Psoas muscle (tissue), 8 donors: ENCODE measurements at places on chromosomes 1 and 21. TPM values are rescaled to one million over a fixed set of nuclear protein-coding genes. Genes with fewer than 3 reads are reported as not detected.
A peak's percentile ranks its signal among the peaks of the same experiment; 100 is the strongest.

DNA sequence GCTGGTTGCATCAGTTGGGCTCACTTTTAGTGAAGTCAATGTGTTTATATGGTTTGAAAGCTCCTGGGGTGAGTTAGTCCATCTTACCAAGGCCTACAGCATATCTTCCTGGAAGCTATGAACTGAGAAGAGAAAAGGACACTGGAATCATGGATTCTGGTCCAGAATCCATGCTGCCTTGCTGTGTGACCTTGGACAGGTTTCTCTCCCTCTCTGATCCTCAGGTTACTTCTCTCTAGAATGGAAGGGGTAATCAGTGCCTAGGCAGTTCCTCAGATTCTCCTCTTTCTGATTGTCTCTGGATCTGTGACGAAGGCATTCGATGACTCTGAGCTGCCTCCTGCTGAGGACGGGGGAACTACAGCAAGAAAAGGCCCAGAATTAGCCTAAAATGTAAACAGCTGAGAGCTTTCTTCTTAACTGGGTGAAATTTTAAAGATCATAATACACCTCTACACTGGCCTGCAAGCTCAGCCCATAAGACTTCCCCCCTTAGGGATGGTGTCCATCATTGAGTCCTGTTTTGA is 425.0 kb upstream of the VAMP3 start:
- H3K4me1 ChIP-seq = no peaks in the 10 kb centered on the region
- no peaks in the 10 kb centered on the region for H3K36me3 ChIP-seq
- H3K4me3 ChIP-seq = no peak overlapping the region
- no peaks in the 10 kb centered on the region for H3K27me3 ChIP-seq
- DNase-seq = no peak

GRCh38 chr1:50605186-50605875 is 182.1 kb upstream of the DMRTA2 start:
- DNase-seq = no peak
- no peaks in the 10 kb centered on the region for H3K27me3 ChIP-seq
- no peak overlapping the region for H3K4me3 ChIP-seq
- H3K36me3 ChIP-seq = no peaks in the 10 kb centered on the region
- no peaks in the 10 kb centered on the region for H3K4me1 ChIP-seq
- no peak overlapping the region for H3K27ac ChIP-seq

DNA sequence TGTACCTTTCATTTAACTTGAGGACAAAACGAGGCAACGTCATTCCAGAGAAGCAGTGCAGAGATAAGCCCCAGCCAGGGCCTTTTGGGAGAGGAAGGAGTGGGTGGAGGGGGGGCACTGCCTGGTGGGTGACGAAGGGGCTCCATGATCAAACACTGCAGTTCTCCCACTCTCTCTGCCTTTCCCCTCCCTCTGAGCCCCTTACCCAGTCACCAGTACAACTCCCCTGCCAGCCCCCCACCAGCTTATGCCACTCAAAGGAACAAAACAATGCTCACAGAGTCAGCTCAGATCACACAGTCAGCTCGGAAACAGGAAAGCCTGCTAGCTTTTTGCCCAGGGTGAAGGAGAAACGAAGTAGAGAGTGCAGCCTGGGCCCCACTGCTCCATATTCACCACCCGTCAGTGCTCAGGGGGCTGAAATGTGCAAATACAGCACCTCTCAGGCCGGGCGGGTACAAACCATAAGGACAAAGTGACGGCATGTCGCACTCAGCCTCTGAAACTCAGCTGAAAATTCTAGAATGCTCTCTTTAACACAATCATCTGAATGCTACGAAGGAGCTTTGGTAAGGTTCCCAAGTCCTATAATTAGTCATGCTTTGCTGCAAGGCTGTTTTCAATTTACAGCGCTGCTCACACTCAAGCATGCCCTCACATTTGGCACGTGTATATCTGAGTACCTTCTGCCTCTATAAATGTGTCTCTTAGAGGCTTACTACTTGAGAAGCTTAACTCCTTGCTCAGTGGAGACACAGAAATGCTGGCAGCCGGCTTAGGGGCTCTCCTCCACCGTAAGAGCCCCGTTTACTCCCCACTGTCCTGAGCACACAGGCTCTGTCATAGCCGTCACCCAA is 65.8 kb upstream of the RAB4A start:
- H3K27me3 ChIP-seq = no peaks in the 10 kb centered on the region
- H3K36me3 ChIP-seq = no peaks in the 10 kb centered on the region
- H3K4me3 ChIP-seq = no peak overlapping the region
- peaks cover 7% of the 10 kb centered on the region for H3K4me1 ChIP-seq

DNA sequence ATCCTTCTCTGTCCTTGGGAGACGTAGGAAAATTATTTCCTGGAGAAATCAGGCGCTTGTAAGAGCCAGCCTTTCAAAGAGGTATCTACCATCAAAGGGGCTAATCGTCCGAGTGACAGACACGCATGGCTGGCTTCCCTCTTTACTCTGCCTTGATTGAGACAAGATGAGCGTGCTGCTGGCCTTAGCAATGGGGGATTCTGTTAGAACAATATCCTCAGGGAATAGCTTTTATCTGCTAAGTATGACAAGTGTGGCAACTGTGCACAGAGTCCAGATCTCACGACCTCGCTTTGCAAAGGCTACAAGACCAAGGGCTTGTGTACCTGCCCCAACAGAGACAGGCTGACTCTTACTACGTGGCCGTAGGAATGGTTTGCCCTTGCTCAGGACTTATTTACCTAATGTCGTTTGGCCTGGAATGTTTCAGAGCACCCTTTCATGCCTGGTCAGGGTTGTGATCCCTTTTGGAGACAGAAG is 417.1 kb downstream of the KIF26B start:
- H3K27ac ChIP-seq = no peak overlapping the region
- no peaks in the 10 kb centered on the region for H3K36me3 ChIP-seq
- no peak overlapping the region for H3K4me3 ChIP-seq
- H3K4me1 ChIP-seq = no peaks in the 10 kb centered on the region
- no peaks in the 10 kb centered on the region for H3K27me3 ChIP-seq

DNA sequence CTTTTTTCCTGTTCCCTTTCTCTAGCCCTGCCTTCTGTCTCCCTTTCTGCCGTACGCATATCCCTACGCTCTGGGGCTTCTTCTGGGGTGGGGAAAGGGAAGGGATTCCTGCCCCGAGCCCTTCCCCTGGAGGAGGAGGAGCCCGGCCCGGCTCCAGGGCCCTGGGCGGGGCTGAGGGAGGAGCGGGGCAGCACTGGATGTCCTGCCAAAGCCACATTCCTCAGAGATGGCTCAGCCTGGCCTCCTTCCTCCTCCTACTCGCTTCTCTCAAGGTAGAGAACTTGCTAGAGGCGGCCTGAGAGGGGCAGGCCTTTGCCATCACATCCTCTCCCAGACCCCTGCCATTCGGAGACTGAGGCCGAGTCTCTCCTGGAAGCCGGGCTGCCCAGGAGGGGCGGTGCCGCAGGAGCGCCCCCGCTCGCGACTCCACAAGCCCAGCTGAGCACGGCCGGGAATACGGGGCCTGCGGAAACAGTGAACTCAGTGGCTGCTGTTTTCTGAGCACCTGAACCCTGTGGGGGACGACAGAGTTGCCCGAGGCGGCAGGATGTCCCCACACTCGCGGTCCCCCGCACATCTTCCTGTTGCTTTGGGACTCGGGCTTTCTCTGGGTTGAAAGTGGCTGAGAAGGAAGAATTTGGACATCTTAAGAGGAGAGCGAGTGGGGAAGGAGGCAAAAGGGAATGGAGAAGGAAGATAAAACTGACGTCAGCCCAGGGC is 12.2 kb downstream of the ADAMTSL4 start:
- H3K4me1 ChIP-seq = peaks cover 61% of the 10 kb centered on the region
- peak overlapping the region; percentile 71 for H3K4me3 ChIP-seq
- DNase-seq = peak; percentile 97
- H3K36me3 ChIP-seq = no peaks in the 10 kb centered on the region

DNA sequence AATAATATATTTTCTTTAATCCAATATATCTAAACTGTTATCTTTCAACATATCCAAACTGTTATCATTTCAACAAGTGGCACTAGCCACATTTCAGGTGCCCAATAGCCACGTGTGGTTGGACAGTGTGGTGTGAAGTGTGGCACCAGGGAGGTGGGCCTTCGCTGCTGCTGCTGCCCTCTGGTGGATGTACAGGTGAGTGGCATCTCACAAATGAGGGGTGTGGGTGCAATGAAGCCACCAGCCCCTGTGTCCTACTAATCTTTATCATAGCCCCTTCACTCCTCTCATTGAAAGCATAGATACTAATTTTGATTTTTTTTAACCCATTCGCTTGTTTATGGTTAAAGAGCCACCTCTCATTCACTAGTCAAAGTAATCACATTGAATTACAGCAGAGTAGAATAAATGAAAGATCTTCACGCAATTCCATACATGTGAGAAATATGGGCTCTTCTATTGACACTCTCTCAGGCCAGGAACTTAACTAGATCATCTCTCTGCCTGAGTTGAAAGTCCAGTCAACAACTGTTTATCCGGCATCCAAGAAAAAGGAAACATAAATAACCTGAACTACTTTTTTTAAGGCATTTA is 499.2 kb downstream of the OMA1 start:
- no peak overlapping the region for H3K4me3 ChIP-seq
- no peaks in the 10 kb centered on the region for H3K36me3 ChIP-seq
- H3K27me3 ChIP-seq = no peaks in the 10 kb centered on the region
- no peaks in the 10 kb centered on the region for H3K4me1 ChIP-seq
- no peak for DNase-seq

GRCh38 chr1:25556791-25557476 is 13.5 kb downstream of the LDLRAP1 start:
- H3K27me3 ChIP-seq = no peaks in the 10 kb centered on the region
- peaks cover 54% of the 10 kb centered on the region for H3K36me3 ChIP-seq
- H3K4me3 ChIP-seq = no peak overlapping the region
- peaks cover 51% of the 10 kb centered on the region for H3K4me1 ChIP-seq
- no peak overlapping the region for H3K27ac ChIP-seq
- peak; percentile 47 for DNase-seq

GRCh38 chr1:173878251-173878650 is 10.1 kb downstream of the ZBTB37 start:
- no peaks in the 10 kb centered on the region for H3K4me1 ChIP-seq
- H3K36me3 ChIP-seq = peaks cover 63% of the 10 kb centered on the region
- no peak overlapping the region for H3K27ac ChIP-seq
- no peaks in the 10 kb centered on the region for H3K27me3 ChIP-seq

DNA sequence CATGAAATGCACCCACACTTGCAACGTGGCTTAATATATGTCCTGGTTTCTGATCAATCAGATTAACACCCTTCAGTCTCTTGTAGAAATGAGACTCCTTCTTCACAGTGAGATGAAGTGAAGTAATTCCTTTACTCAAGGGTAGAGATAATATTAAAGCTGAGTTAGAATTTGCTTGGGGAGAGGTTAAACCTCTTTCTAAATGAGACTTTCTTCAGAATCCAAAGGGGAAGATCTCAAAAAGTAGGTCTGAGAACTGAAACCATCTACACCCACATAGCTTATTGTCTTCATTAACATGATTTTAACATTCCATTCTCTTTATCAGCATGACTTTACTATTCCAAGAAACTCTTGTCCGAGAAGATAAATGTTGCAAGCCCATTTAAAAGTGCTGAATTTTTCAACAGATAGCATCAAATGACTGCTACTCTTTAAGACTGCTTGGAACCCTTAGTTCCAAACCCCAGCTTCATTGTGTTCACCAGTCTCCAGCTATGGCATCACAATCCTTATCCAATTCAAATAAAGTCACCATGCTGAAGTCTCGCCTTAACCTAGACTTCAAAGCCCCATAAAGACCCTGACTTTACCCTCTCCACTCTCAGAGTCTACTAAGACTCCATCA is 19.2 kb upstream of the TRAF3IP3 start:
- DNase-seq = no peak
- no peak overlapping the region for H3K27ac ChIP-seq
- no peak overlapping the region for H3K4me3 ChIP-seq
- H3K27me3 ChIP-seq = no peaks in the 10 kb centered on the region
- H3K36me3 ChIP-seq = no peaks in the 10 kb centered on the region
- no peaks in the 10 kb centered on the region for H3K4me1 ChIP-seq

- H3K4me1 ChIP-seq = no peaks in the 10 kb centered on the region
- no peaks in the 10 kb centered on the region for H3K27me3 ChIP-seq
- no peak overlapping the region for H3K4me3 ChIP-seq
- DNase-seq = no peak
- peaks cover 89% of the 10 kb centered on the region for H3K36me3 ChIP-seq
Observed at GRCh38 chr1:40075266-40075665, 21.8 kb downstream of the PPT1 start.

GRCh38 chr1:9894115-9894514 is 16.0 kb downstream of the CTNNBIP1 start:
- H3K4me1 ChIP-seq = peaks cover 21% of the 10 kb centered on the region
- no peaks in the 10 kb centered on the region for H3K27me3 ChIP-seq
- no peak for DNase-seq
- no peaks in the 10 kb centered on the region for H3K36me3 ChIP-seq
- no peak overlapping the region for H3K4me3 ChIP-seq

- H3K27me3 ChIP-seq = peaks cover 10% of the 10 kb centered on the region
- peak; percentile 78 for DNase-seq
- peak overlapping the region; percentile 45 for H3K4me3 ChIP-seq
- no peaks in the 10 kb centered on the region for H3K4me1 ChIP-seq
Observed at GRCh38 chr1:21508580-21509350, 458 bp upstream of the ALPL start.

- H3K4me1 ChIP-seq = no peaks in the 10 kb centered on the region
- no peak overlapping the region for H3K27ac ChIP-seq
- DNase-seq = no peak
- no peak overlapping the region for H3K4me3 ChIP-seq
- no peaks in the 10 kb centered on the region for H3K27me3 ChIP-seq
Observed at GRCh38 chr1:113701429-113701828, 57.9 kb downstream of the PHTF1 start.

DNA sequence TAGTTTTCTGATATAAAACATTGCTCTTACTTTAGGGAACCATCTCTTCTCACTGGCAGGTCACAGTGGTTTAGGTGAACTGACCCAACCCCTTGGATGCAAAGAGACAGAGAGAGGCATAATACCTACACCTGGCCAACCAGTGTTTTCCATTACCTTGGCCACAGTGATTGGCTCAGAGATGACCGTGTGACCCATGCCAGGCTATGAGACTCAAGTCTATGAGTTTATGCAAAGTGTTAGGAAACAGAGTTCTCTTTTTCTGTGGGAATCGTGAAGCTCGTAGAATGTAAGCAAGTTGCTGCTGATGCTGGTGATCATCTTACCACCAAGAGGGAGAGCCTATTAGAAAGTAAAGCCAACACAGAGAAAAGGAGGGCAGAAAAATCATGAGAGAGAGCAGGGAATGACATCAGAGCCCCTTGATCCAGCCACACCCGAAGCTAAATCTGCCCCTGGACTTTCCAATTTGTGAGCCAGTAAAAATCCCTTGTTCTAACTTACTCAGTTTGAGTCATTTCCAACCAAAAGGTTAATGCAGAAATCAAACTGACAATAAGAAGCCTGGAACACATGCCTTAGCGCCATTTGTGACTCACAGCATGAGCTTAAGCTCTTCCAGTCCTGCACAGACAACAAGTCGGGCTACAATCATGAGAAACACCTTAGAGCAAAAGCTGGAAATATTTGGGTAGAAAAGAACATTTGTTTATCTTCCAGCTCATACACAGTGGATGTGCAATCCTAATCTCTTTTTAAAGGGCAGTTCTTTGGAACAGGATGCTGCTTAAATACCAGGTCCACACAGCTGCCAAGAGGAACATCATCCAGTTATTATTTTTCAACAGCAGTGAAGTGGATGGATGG is 81.3 kb upstream of the KAZN start:
- DNase-seq = no peak
- H3K27me3 ChIP-seq = no peaks in the 10 kb centered on the region
- H3K4me1 ChIP-seq = no peaks in the 10 kb centered on the region

The RPL22 gene
- 352 TPM for total RNA-seq

The DDX59 gene
- 18.1 TPM for total RNA-seq

The S100A16 gene
- 57.2 TPM for total RNA-seq

The PLPPR4 gene
- total RNA-seq = 0.17 TPM

The IRF6 gene
- 0.32 TPM for total RNA-seq

The MAB21L3 gene
- not detected for total RNA-seq

The SNX7 gene
- 1.6 TPM for total RNA-seq

The BATF3 gene
- 0.84 TPM for total RNA-seq

The RXRG gene
- total RNA-seq = 2.8 TPM

The MPL gene
- 0.11 TPM for total RNA-seq
